NCI-H1105 treated with DMSO at 0.1 percent for 48 hours (cell line): ENCODE measurements at places on chromosomes 5 and 9.

- DNase-seq = no peak
Measured at GRCh38 chr5:74187757-74188156, 452.8 kb downstream of the ENC1 start.

GRCh38 chr9:438066-438465 is 223.4 kb downstream of the DOCK8 start:
- no peak for DNase-seq

- DNase-seq = peak; percentile 64
Measured at GRCh38 chr9:90141723-90142122, 500.9 kb downstream of the DIRAS2 start.

- no peak for DNase-seq
Measured at GRCh38 chr9:34291023-34291422, 38.0 kb downstream of the KIF24 start.

- no peak for DNase-seq
Measured at GRCh38 chr9:126935630-126936029, 21.0 kb downstream of the RALGPS1 start.

- DNase-seq = peak; percentile 34
Measured at GRCh38 chr9:34457266-34458012, 931 bp downstream of the FAM219A start.

- DNase-seq = no peak
Measured at GRCh38 chr9:81858657-81859430, 69.4 kb upstream of the SPATA31D4 start.

GRCh38 chr5:177412603-177413233 is 3.4 kb upstream of the F12 start:
- DNase-seq = no peak

- DNase-seq = peak; percentile 58
Measured at GRCh38 chr5:6745706-6746222, 32.5 kb downstream of the TENT4A start.

DNA sequence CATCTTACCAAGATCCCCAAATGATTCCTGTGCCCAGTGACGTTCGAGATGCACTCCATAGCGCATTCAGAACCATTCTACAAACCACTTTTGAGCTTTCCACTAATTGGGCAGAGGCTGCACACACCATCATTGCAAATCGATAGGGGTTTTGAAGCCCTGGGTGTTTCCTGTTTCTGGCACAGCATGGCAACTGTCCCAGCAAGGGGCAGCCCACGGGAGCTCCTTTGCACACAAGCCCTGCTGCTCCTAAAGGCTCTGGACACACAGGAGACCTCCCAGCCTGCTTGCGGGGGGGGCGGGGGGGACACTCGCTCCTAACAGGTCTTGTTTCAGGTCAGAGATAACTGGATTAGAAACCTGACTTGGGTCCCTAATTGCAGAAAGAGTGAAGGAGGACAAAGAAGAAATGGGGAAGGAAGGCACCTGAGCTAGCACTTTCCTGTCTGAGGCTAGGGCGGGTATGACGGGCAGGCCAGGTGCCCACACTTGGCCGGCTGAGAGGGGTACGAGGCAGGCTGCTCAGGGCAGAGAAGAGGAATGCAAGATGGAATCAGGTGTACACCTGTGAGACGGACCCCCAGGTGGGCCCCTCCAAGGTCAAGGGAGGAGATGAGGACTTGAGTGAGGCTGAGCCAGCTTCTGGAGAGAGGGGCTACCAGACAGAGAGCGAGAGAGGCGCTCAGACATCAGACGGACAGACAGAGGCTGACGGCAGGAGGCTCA is 820 bp downstream of the FBP1 start:
- DNase-seq = no peak

DNA sequence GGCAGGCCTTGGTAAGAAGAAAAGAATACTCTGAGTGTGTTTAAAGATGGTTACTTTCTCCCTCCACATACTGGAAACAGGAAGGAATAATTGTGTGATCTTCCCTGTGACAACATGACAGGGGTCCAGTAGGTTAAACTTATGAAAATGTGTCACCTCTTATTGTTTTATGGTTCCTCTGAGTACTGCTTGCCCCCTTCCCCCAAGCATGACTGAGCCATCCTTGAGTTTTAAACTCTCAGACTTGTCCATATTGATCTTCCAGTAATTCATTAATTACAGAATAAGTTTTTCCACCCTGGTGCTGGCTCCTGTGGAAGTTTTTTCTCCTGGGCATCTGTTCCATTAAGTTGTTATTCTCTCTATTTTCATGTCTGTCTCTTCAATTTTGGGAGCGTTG is 95.8 kb downstream of the CNTLN start:
- DNase-seq = no peak

DNA sequence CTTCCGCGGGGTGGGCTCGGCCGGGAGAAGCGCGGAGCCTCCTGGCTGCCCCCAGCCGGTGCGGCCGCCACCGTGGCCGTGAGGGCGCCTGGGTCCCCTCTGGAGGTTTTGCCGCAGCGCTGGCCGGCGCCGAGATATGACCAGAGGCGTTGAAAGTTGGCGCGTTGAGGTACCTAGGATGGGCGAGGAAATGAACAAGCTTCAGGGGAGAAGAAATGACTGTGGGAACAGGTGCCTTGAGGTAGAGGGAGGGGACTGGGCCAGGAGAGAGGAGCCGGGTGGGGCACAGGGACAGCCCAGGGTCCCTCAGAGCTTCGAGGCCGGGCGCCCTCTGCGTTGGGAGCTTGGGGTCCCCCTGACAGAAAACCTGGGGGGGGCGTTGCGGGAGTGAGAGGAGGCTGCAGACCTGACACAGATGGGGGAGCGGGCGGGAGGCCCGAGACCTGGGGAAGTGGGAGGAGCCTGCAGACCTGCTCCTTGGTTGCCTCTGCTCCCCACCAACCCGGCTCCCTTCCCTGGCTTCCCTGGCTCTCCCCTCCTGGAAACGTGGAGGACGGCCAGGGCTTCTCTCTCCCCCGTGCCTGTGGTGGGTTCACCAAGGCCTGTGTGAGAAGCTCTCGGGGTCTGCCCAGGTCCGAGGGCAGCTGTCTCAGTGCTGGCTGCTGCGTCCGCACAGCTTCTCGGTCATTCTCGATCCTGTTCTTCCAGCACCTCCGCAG is 14.2 kb downstream of the RABL6 start:
- DNase-seq = no peak

DNA sequence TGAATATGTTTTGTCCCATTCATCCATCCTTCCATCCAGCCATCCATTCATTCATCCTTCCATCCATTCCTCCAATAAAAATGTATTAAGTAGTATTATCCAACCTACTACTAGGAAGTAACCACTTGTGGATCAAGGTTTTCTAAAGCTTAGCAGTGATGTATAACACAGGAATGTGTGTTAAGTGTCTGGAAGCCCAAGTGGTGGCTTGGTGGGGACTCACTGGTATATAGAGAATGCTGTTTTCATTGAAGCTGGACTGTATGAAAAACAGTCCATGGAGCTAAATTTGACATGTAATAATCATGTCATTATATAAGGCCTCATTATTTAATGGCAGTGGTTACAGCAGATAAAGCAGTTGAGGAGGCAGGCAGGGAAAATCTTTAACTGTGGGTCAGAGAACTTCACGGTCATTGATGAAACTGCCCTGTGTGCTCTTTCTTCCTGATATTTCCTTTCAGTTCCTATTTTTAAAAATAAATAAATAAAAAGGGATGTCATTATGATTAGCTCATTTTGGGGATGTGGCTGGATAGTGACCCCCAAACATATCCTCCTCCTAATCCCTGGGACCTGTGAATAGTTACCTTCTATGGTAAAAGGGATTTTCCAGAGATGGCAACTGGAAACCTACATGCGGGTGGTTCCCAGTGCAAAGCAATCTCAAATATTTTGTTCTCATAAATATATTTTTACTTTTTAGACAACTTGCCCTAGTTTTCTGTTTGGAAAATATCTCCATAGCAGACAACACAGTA is 82.3 kb downstream of the DAPK1 start:
- no peak for DNase-seq

GRCh38 chr5:174801798-174802197 is 77.4 kb downstream of the MSX2 start:
- no peak for DNase-seq

DNA sequence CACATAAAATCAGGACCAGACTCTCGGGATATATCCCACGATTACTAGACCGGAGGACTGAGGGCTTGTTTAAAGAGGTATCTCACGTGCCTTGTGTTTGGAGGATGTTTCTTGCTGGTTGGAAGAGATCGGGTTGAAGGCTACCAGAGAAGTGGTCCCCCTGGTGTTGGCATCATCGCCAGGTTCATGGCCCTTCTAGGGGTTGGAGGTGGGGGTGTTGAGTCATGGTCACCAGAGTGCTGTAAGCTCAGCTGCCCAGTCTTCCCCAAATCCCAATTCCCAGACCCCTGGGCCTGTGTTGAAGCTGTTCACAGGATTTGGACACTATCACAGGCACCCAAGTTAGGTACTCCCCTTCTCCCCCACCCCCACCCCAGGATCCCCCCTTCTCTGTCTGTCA is 29.1 kb upstream of the PRDM12 start:
- DNase-seq = no peak

DNA sequence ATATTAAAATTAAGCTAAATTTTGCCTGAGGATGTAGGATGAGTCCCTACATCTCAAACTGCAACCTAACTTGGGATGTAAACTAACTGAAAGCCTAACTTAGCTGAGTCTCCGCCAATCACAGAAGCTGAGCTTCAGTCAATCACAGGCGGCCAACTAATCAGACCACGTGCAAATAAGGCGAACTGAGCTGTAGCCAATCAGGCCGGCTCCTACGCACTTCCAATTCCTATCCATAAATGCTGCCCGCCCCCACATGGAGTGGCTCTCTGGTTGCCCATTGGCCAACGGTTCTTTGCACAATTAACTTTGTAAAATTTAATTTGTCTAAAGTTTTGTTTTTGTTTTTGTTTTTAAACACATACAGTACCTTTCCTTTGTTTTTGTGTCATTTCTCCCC is 13.9 kb upstream of the GPX8 start:
- DNase-seq = no peak

DNA sequence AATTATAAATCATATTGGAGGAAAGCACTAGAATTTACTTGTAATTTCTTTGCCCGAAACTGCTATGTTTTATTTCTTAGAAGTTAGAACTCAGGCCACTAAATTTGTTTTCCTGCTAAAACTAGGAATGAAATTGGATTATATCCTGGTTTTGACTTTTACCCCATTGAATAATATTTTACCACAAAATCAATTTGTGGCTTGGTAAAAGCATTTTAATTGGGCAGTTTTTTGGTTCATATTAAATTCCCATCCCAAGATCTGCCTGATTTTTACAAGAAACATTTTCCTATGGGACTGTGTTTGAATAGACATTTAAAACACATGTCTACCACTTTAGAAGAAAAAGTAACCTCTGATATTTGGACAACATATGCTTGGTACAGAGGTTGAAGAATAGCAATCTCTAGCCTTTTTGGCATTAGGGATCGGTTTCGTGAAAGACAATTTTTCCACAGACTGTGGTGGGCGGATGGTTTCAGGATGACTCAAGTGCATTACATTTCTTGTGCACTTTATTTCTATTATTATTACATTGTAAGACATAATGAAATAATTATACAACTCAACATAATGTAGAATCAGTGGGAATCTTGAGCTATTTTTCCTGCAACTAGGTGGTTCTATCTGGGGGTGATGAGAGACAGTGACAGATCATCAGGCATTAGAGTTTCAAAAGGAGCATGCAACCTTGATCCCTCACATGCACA is 565.6 kb downstream of the PRR16 start:
- no peak for DNase-seq

GRCh38 chr5:136208916-136209315 is 16.0 kb upstream of the SMIM32 start:
- no peak for DNase-seq

DNA sequence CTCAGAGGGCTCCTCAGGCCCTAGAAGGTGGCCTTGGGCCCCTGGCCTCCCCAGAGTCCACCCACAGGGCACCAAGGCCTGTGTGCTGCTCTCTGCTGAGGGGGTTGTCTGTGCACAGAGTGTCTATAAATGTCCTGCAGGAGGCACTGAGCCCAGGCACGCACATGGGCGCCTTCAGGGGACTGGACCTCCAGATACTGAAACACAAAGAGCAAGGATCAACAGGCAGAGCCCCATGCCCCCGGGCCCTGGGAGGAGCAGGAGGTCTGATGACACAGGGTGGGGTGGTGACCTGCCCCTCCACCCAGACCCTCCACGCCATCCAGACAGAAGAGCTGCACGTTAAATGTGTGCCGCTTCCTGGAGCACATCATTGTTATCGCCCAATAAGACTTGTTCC is 64.6 kb upstream of the SIMC1 start:
- DNase-seq = no peak

DNA sequence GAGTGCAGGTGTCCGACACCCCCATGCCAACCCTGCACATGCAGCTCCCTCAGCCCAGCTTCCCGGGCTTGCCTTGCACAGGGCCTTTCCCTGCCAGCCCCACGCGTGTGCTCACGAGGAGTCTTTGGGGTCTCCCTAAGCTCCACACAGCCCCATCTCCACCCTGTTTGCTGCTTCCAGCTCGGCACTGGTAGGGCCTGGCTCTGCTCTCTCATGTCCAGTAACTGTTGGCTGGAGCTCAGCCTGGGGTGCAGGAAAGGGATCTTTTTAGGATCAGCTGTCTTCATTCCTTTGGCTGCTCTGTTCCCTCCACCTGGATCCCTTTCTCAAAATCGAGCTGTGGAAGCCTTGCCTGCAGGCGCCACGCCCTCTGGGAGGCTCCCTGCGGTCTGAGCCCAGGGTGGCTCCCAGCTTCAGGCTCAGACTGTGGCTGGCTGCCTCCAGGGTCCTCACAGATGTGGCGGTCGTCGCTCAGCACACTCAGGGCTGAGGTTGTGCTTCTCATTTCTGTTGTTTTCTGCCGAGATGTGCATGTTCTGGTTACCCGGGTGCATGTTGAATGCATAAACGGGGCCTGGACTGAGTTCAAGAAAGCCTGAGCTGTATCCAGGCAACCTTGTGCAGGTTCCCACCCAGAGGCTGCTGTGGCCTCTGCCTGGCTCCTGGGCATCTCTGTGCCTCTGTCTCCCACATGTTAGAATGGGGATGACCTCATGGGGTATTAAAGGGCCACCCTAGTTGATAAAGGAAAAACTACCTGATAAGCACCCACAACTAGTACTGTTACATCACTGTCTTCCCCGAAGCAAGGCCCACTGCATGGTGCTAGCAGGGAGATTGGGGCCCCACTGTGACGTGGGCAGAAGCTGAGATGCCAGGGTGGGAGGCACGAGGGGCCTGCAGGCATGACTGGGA is 4.3 kb downstream of the CACNA1B start:
- no peak for DNase-seq

DNA sequence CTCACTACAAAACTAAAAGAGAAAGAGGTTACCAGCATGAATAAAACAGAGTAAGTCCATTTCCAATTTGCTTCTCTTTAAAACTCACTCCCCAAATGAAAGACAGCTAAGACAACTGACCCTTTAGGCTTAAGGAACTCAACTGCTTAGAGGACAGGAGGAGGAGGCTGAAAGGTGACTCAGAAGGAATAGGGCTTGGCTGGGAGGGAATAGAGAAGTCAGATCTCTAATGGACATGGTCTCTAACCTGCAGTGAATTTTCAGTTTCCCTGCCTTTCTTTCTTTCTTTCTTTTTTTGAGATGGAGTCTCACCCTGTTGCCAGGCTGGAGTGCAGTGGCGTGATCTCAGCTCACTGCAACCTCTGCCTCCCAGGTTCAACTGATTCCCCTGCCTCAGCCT is 261.8 kb upstream of the CLINT1 start:
- no peak for DNase-seq
